HCT116 (cell line): ENCODE measurements at places on chromosomes 7 and 10. TPM values are rescaled to one million over a fixed set of nuclear protein-coding genes. Genes with fewer than 3 reads are reported as not detected.

- H3K36me3 ChIP-seq = no peaks in the 10 kb centered on the region
- H3K4me1 ChIP-seq = no peaks in the 10 kb centered on the region
- no peak overlapping the region for H3K4me3 ChIP-seq
- no peak overlapping the region for H3K27ac ChIP-seq
- DNase-seq = no peak
Observed at GRCh38 chr7:97342512-97342911, 225.0 kb downstream of the SDHAF3 start.

DNA sequence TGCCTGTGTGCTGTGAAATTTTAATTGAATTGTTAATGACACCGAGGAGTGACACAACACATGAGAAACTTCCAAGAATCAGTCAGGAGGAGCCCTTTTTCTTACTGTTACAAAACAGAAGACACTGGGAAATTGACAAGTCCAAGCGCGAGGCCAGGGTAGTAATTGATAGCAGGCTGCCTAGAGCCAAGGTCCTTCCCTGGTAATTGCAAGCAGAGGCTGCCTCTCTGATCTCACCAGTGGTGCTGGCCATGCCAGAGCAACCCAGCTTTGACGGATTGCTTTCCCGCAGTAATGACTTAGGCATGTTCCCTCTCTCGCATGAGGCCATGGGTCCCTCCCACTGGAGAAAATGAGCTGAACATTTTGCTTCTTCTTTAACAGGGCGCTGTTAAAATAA, 111.5 kb downstream of the LRMDA start:
- H3K27ac ChIP-seq = no peak overlapping the region
- DNase-seq = no peak
- H3K4me1 ChIP-seq = no peaks in the 10 kb centered on the region; the same call in 1 of the 2 replicates
- H3K36me3 ChIP-seq = no peaks in the 10 kb centered on the region
- H3K27me3 ChIP-seq = peaks cover 9% of the 10 kb centered on the region
- H3K4me3 ChIP-seq = no peak overlapping the region

CALHM3 gene
- total RNA-seq = 0.49 TPM

DNA sequence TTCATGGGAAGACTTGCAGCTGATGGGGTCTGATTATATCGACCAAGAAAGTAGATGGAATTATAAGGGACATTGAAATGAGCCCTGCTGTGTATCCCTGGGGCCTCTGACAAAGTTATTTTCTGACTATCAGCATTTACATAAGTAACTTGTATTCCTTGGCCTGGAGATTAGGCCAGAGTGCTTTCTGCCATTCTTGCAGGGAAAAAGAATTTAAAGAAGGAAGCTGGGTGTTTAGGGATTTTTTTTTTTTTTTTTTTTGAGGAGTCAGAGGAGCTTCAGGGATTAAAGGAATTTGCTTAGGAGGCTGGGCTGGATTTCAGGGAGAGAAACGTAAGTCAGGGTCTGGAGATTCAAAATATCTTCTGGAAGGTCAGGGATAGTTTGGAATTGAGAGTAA, 4.6 kb downstream of the SPAM1 start:
- H3K27ac ChIP-seq = no peak overlapping the region
- H3K4me3 ChIP-seq = no peak overlapping the region
- H3K27me3 ChIP-seq = no peaks in the 10 kb centered on the region
- H3K4me1 ChIP-seq = peaks cover 15% of the 10 kb centered on the region
- no peak for DNase-seq
